Fibroblast of skin of right quadriceps (primary cell): ENCODE measurements at places on chromosomes 13 and 19.

DNA sequence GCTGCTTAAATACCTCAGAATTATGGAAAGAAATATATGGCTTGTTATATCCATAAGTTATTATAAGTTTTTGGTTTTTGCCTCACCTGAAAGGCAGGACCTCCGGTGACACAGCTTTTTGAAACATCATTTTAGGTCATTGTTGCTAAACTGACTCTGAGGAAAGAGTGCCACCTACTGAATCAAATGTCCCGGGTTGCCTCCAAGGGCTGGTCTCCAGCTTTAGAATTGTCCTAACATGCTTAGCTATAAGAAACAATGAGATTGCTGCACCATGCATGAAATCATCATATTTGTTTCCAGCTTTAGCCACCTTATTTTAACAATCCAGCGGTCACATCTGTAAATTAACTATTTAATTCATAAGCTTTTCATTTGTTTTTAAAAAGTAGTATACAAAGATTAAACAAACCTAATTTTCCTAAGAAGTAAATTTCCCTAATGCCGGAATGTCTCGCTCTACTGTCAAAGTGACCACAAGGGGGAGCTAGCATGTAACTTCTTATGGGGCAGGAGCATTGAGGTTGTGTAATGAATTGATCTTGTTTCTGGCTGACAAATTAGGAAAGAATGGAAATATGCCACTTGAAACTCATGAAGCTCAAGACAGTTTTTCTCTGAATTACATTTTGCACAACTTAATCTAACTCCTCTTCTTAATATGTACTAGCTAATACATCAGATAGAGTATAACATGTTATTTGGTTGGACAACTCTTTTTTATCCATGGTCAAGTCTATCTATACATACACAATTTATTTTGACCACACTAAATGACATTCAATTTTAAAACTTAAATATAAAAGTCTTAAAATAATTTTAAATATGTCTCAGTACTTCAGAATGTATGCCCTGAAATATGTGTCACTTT, 6.7 kb upstream of the PCDH17 start:
- DNase-seq: peak; percentile 56

DNA sequence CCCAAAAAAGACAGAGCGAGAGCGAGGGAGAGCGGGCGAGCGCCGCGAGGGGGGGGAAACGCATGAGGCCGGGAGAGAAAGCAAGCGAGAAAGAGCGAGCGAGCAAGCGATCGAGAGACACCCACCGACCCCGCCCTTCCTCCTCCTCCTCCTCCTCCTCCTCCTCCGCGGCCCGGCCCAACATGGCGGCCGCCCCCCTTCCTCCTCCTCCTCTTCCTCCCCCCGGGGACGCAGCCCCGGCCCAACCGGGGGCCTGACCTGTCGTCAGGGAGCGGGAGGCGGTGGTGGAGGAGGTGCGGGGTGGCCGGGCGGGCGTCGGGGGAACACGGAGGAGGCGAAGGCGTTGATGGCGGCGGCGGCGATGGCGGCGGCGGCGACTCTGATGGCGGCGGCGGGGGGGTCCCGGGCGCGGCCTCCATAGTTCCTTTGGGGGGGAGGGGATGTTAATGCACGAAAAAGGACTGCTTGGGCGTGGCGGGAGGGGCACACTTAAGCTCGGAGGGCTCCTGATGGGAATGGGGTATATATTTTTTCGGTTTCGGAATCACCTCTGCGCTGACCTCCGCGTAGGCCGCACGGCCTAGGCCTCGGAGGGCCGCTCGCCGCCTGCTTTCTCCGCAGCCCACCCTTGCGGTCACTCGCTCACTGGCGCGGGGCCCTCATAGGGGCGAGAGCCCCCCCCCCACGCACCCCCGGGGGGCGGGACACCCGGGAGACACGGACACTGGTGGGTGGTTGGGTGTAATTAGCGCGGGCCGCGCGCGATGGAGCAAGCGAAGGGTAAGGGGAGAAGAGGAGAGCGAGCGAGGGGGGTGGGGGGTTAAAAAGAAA, 1.2 kb downstream of the ZC3H4 start:
- peak; percentile 92 for DNase-seq

- peak; percentile 61 for DNase-seq
Measured at GRCh38 chr13:20828539-20829364, 55.0 kb upstream of the EEF1AKMT1 start.

DNA sequence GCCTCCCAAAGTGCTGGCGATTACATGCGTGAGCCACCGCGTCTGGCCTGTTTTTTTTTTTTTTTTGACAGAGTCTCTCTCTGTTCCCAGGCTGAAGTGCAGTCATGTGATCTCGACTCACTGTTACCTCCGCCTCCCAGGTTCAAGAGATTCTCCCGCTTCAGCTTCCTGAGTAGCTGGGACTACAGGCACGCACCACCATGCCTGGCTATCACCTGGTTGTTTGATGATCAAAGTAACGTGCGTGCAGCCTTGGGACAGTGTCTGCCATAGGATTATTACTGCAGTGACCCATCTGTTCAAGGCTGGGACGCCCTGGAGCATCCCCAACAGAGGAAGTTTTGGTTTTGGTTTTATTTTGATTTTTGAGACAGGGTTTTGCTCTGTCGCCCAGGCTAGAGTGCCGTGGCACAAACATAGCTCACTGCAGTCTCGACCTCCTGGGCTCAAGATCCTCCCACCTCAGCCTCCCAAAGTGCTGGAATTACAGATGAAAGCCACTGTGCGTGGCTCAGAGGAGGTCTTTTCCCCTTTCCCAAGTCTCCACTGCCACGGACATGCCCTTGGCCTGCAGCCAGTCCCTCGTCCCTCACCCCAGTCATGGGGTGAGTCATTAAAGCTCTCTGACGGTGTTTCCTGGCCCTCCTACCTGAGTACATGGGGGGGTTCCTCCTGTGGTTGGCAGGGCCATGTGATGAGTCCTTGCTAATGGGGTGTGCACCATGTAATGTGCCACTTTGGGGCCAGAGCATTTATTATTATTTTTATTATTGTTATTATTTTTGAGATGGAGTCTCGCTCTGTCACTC, 65.6 kb downstream of the IER2 start:
- no peak for DNase-seq

GRCh38 chr19:7292950-7293761, 1.1 kb downstream of the INSR start:
- DNase-seq: no peak

DNA sequence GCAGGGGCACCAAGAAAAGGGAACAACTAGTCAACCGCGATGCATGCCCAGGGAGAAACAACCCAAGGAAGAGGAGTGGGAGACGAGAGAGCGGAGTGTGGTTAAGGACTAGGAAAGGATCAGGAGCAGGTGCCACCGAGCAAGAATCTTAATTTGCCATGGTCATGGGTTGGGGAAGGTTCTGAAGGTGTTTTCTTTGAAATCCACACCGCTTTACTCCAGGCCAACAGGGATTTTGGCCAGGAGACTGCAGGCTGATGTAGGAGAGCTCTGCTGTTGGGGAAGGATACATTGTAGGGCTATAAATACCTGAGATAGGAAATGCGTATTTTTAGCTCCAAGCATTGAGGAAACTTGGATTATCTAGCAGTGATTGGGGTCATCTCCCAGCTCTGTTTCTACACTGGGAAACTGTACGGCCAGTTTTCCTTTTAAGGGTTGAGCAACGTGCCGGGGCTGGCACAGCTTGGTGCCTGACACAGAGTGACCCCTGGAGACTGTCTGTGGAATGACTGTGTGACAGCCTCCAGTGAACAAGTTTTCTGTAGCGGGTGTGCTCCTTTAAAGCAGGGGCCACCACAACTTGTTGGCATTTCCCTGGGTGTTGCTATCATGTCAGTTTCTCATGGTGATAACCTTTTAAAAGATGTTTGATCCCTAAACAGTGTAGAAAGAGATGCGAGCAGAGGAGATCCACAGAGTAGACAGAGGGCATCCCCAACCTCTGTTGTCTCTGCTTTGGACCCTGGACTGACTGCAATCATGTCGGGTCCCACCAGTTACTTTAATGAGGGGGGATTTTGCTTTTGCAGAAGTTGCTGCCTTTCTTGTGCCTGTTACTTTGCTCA, 34.3 kb downstream of the ZNF536 start:
- no peak for DNase-seq

GRCh38 chr13:22073718-22074117, 402.8 kb downstream of the FGF9 start:
- DNase-seq: no peak

DNA sequence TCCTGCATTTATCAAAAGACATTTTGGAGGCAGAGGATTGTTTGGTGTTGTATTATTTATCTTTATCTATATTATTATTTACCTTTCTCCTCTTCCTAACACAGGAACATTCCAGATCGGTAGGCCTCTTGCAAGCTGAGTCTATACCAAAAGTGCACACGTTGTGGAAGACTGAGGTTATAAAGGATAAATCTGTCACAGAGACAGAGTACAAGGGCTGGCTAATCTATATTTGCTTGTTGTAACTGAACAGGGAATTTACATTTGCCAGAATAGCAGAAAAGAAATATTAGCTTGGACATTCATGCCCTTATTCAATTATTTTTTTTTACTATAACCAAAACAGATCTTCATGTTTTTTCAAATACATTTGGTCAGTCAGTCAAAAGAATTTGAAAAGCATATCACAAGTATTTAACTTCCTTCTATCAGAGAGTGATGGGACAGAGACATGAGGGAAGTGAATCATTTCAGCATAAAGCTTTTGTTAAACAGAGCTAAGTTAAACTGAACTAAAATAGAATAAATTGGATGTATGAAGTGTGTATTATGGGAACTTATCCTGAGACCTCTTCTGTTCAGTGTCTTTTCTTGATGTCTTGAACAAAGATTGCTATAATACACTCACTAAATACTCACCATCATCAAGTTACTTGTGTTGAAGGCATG, 352.5 kb downstream of the DNAJC15 start:
- no peak for DNase-seq

GRCh38 chr13:29020314-29020713, 200.2 kb downstream of the MTUS2 start:
- no peak for DNase-seq

GRCh38 chr19:1455336-1456120, 5.6 kb downstream of the APC2 start:
- peak; percentile 45 for DNase-seq

DNA sequence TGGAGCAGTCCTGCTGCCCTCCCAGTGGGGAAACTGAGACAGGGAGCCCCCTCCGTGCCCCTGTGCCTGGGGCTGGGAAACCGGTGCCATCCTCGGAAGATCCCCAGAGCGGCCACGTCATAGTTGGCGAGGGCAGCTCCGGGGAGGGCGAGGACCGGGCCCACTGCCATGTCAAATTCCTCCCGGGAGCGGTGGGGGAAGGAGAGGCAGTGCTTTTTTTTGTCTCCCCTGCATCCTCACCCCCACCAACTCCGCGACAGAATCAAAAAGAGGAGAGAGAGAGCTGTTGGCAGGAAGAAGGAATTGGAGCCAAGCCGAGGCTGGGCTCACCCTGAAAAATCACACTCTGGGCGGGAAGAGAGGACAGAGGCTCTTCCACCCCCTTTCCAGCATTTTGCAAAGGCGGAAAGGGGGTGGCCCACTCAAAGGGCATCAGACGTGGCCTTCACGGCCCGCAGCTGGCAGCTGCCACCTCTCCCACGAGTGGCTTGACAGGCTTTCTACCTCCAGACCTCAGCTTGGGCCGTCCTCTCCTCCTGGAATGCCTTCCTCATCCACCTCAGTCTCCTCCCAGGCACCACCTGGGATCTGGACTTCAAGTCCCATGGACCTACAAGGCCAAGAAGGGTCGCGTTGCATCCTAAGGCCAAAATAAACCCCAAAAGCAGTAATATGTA, 19.6 kb upstream of the NFIC start:
- peak; percentile 80 for DNase-seq

DNA sequence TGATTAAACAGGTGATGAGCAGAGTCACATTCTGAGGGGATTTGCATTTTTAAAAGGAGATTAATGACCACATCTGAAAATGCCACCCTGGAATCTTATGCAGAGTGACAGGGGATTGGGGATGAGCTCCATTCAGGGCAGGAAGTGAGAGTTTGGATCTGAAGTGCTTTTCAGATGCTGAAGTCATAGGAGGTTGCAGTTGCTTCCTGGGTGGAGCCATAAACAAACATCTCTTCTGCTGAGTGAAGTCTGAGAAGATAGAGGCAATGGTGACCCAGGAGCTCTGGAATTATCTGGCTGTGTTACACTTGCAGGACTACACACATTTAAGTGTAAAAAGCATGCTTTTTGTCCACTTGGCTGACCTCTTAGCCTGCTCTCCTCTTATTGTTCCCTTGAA, 51.4 kb upstream of the PSG8 start:
- no peak for DNase-seq

DNA sequence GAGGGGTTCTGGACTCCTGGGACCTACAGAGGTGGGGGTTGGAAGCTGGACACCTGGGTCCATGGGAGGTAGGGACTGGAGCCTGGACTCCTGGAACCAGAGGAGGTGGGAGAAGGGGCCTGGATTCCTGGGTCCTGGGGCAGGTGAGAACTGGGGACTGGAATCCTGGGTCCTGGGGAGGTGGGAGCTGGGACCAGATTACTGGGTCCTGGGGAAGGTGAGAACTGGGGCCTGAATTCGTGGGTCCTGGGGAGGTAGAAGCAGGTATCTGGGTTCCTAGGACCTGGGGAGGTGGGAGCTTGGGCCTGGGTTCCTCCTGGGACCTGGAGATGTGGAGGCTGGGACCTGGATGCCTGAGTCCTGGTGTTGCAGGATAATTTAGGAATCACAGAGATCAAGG, 653 bp downstream of the CLEC4M start:
- no peak for DNase-seq

GRCh38 chr13:107568181-107568580, 647.2 kb downstream of the LIG4 start:
- no peak for DNase-seq

- DNase-seq: no peak
Measured at GRCh38 chr13:51437550-51438127, 15.2 kb downstream of the INTS6 start.

GRCh38 chr13:45297456-45298205, 43.4 kb downstream of the TPT1 start:
- no peak for DNase-seq

- no peak for DNase-seq
Measured at GRCh38 chr13:104625201-104625600, 1559.0 kb upstream of the SLC10A2 start.

DNA sequence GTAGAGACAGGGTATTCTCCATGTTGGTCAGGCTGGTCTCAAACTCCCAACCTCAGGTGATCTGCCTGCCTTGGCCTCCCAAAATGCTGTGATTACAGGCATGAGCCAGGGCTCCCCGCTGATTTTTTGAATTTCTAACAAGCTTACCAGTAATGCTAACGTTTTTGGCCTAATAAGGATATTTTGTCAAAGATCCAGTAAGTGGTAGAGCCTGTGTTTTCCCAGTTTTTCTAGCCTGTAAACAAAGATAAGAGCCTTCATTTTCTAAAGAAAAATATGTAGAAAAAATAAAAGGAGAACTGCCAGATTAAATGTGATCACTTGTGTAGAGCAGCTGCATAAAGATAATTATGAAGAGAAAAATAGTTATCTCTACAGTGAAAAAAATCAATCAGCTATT, 37.7 kb downstream of the ZNF93 start:
- DNase-seq: no peak

GRCh38 chr13:33026489-33027152, 10.4 kb downstream of the KL start:
- DNase-seq: no peak
